ENCODE measurements at places on chromosomes 4 and X. TPM values are rescaled to one million over a fixed set of nuclear protein-coding genes. Genes with fewer than 3 reads are reported as not detected.

RPGR gene
- total RNA-seq: 12.7 TPM

SPRY1 gene
- total RNA-seq: 82.4 TPM

CCKAR gene
- 0.49 TPM for total RNA-seq

LIMCH1 gene
- 40.5 TPM for total RNA-seq

DNA sequence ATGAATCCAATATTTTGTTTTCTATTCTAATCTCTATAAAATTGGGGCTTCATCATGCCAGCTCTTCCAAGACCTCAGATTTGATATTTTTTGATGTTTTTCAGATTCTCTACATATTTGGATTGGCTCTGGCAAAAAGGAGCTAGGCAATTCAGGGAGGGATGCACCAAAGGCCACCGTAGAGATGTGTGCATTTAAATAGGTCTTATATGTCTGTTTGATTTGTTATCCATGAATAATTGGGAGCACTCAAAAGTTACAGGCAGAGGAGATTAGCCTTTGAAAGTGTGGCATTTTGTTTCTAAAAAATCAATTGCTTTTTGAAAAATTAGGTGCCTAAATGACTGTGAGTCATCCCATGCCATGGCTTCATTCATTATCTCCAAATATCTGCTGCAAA is 147.1 kb upstream of the RPS6KA6 start:
- no peak for DNase-seq

DNA sequence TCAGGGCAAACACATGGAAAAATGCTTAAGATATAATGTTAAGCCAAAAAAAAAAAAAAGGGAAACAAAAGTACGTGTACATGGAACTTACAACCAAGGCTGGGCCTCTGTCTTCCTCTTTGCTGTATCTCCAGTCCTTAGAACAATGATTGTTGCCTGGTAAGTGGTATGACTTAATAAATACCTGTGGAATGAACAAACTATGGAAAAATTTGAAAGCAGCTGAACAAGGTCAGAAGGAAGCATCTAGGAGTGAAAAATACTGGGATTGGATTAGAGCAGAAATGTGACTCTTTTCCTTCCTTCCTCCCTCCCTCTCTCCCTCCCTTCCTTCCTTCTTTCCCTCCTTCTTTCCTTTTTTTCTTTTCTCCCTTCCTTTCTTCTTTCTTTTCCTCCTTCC is 54.2 kb upstream of the SMIM10 start:
- DNase-seq: peak; percentile 0

DNA sequence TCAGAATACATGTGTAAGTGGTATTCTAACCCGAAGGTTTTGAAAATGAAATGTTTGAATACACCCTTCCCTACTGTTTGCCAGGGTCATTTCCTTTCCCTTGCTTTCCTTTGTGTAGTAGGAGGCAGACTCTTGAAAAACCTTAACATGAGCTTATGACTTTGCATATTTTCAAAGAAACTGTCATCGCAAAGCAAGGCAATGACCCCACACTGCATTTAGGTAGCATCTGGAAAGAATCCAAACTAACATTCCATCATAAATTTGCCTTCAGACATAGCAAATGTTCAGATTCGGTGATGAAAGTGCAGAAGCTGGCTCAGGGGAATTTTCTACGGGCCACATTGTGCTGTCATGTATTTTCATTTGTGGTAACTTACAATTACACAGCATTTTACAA is 32.3 kb downstream of the SH2D1A start:
- no peak for DNase-seq

DNA sequence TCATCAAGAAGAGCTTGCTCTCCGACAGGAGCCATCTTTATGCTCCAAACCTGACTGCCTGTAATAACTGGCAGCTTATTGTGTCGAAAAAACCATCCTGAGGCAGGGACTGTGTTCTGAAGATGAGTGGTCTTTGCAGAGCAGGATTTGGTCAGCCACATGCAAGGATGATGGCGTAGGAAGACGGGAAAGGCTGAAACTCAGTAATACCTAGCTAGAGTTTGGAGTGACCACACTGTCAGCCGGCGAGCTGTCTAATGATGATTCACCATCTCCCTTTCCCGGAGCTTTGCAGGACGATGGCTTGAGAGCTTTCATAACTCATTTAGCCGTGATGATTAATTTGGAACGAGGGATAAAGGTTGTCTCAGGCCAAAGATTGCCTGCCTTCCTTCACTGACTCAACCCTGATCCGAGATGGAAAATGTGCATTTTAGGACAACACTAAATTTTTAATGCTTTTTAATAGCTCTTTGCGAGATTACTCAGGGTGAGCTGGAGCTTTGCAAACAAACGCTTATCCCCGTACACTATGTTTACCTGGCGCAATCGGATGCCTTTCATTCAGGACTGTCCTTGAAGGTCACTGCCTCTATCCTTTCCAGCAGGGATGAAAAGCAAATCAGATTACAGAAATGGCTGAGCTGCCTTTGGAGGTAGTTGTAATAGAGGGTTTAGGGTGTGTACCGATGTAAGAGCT is 288.5 kb downstream of the ASMT start:
- no peak for DNase-seq

- DNase-seq: no peak
Observed at GRCh38 chr4:165418073-165418472, 39.3 kb downstream of the CPE start.

DNA sequence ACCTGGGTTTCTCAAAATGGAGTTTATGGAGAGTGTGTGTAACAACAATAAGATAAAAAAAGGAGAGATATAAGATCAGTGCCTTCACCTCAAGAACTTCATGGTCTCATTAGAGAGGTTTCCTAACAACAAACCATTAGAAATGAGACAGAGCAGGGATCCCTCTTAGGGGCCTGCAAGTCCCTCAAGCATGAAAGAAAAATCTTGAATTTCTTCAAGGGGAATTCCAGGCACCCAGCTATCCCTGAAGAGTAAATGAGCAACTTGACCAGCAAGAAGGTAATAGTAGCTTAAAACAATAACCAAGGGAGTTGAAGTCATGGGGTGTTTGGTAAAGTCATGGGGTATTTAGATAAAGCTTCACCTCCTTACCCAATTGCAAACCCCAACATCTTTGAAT is 49.7 kb upstream of the TLR3 start:
- no peak for DNase-seq

DNA sequence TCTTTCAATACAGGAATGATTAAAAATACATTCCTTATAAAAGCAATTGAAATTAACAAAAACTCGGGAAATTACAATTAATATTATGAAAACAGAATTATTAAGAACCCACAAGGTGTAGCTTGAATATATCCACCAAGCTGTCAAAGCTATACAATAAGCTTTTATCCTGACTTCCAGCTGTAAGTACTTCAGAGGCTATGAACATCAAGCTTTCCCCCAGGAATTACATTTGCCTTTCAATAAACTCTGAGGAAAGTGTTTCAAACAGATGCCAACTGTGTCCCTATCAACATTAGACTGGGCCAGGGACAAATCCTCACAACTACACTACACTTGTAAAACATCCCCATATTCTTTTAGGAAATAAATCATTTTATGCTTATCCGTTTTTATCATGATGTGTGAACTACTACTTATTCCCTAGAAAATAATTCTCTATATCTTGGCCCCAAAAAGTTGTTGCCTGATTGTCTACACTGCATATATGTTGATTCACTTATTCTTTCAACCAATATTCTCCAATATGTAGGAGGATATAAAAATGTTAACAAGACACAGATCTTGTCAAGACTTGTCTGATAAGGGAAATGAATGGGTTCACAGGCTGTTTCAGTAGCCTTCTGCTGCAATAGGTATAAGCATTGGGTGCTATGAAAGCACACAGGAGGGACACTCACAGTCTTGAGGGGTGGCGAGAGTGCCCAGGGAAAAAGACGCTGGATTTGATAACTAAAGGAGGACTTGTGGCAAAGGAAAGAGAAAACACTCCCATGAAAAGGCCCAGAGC is 494.1 kb downstream of the CENPC start:
- DNase-seq: no peak

GRCh38 chr4:3736806-3737205 is 29.4 kb upstream of the ADRA2C start:
- no peak for DNase-seq

- DNase-seq: no peak
Observed at GRCh38 chr4:80710748-80711451, 319.6 kb upstream of the BMP3 start.

DNA sequence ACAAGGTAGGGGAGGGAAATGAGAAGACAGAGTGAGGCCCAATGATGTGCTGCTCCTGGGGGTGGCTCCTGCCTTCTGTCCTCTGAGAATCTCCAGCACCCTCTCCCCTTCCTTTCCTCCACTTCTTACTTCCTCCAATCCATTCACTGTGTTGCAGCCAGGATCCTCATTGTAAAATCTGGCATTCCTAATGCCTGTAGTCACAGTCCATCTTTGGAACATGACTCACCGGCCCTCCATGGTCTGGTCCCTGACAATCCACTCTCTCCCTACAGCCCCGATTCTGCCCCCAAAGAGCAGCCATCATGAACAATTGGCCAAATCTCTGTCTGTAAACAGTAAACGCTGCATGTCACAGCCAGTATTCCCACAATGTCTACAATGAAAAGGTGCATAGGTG is 72.9 kb downstream of the CLNK start:
- no peak for DNase-seq

- DNase-seq: no peak
Observed at GRCh38 chr4:187354740-187355139, 631.1 kb upstream of the FAT1 start.

GRCh38 chrX:37812110-37812509 is 32.3 kb downstream of the CYBB start:
- DNase-seq: no peak

Data from skin of body (tissue), 3 donors.